ENCODE measurements at places on chromosomes 5 and 9.

GRCh38 chr5:170296036-170296934 is 1.3 kb downstream of the LCP2 start:
- H3K27ac ChIP-seq, result no peak overlapping the region
- DNase-seq, result no peak
- no peak overlapping the region for H3K4me3 ChIP-seq
- H3K27me3 ChIP-seq, result no peaks in the 10 kb centered on the region

- no peak overlapping the region for H3K4me3 ChIP-seq
- no peaks in the 10 kb centered on the region for H3K27me3 ChIP-seq
- no peak for DNase-seq
- H3K27ac ChIP-seq, result no peak overlapping the region
Measured at GRCh38 chr9:1414711-1415131, 364.6 kb downstream of the DMRT2 start.

- peaks cover 8% of the 10 kb centered on the region for H3K4me1 ChIP-seq
- H3K36me3 ChIP-seq, result no peaks in the 10 kb centered on the region
- H3K27me3 ChIP-seq, result peaks cover 11% of the 10 kb centered on the region
- no peak overlapping the region for H3K27ac ChIP-seq
- DNase-seq, result no peak
- H3K4me3 ChIP-seq, result peak overlapping the region; percentile 79
Measured at GRCh38 chr9:114504341-114505186, 709 bp downstream of the WHRN start.

DNA sequence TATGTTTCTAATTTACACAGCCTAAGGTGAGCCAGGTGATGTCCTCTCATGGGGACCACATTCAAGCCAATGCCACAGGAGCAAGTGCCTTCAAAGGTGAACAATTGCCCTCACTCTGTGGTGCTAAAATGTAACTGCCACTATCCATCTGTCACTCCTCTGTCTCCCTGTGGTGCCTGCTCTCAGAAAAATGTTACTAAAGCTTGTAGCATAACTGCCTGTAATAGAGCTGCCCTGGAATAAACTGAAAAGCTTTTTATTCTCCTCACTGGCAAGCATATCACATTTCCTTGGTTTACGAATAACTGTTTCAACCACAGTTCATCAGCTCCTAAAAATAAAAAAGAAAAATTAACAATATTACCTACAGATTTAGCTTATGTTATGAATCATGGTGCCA is 142.4 kb downstream of the ST8SIA4 start:
- H3K27ac ChIP-seq, result no peak overlapping the region
- no peaks in the 10 kb centered on the region for H3K36me3 ChIP-seq
- no peaks in the 10 kb centered on the region for H3K4me1 ChIP-seq
- DNase-seq, result no peak

GRCh38 chr9:1522219-1522767 is 472.1 kb downstream of the DMRT2 start:
- H3K27me3 ChIP-seq, result no peaks in the 10 kb centered on the region
- H3K27ac ChIP-seq, result no peak overlapping the region
- H3K4me1 ChIP-seq, result no peaks in the 10 kb centered on the region
- DNase-seq, result no peak
- no peaks in the 10 kb centered on the region for H3K36me3 ChIP-seq

DNA sequence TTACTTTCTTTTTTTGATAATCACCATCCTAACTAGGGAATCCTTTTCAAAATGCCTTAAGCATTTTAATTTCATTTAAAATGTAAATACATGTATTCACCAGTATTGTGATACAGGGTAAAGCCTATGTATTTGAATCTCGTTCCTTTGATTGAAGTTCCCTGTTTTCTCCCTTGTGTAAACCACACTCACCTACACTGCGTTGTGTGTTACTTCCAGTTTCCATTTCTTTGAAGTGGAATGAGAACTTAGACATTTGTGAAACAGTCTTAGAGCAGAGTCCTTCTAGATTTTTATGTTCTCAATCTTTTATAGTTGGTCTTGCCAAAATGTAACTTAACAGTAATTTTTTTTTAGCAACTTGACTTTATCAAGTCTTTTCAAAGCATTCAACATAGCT is 101.4 kb downstream of the ZNF462 start:
- no peaks in the 10 kb centered on the region for H3K27me3 ChIP-seq
- H3K36me3 ChIP-seq, result peaks cover 14% of the 10 kb centered on the region
- H3K4me1 ChIP-seq, result no peaks in the 10 kb centered on the region
- DNase-seq, result no peak

DNA sequence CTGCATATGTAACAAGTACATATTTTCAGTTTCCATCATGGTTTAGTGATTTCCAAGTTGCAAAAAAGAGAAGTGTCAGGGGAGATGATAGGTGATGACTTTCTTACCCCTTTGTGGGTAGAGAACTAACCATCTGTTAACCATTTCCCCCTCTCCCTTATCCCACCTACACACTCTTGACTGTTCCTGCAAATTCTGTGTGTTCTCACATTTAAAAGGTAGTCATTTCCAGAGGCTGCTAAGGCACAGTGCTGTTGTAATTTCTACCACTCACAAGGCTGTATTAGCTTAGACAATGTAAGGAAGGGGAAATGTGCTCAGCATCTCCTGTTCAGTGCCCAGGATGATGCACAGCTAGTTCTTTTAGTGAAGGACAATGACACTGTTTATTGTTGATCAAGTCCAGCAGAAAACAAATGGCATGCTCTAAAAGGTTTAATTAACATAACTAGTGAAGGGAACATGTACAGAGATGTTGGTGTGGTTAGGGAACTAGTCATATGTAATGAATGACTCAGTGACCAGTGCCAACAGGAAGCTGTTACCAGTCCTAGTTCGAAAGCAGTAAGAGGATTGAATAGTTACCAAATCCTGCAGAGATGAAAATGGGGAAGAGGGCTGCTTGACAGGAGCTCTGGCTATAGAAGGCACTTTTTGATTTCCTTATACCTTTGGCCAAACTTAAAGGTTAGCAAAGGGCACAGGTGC is 165.1 kb downstream of the PLK2 start:
- H3K4me1 ChIP-seq, result no peaks in the 10 kb centered on the region
- H3K4me3 ChIP-seq, result no peak overlapping the region
- no peaks in the 10 kb centered on the region for H3K36me3 ChIP-seq
- DNase-seq, result no peak
